Activated T-cell treated with anti-CD3 and anti-CD28 coated beads for 1 hour (primary cell): ENCODE measurements at places on chromosomes 13 and 19.

- no peak for DNase-seq
Observed at GRCh38 chr19:58037927-58038687, 4.3 kb downstream of the ZSCAN1 start.

GRCh38 chr13:40230833-40231266, 435.6 kb downstream of the FOXO1 start:
- no peak for DNase-seq

DNA sequence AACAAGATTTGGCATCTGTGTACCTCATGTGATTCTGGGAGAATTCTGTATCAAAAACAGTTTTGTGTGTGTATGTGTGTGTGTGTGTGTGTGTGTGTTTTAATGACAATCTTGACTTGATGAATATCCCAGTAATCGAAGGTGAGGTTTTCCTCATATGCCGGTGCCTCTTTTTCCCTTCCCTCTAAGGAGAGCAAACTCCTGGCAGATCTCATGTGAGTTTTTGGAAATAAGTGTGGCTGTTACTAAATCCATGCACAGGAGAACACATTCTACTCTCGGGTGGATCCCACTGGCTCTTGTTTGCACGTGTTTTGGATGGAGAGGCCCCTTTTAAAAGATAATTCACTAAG, 29.0 kb upstream of the CEBPG start:
- DNase-seq = no peak

- DNase-seq = no peak
Observed at GRCh38 chr13:44519642-44520041, 56.5 kb downstream of the TSC22D1 start.

DNA sequence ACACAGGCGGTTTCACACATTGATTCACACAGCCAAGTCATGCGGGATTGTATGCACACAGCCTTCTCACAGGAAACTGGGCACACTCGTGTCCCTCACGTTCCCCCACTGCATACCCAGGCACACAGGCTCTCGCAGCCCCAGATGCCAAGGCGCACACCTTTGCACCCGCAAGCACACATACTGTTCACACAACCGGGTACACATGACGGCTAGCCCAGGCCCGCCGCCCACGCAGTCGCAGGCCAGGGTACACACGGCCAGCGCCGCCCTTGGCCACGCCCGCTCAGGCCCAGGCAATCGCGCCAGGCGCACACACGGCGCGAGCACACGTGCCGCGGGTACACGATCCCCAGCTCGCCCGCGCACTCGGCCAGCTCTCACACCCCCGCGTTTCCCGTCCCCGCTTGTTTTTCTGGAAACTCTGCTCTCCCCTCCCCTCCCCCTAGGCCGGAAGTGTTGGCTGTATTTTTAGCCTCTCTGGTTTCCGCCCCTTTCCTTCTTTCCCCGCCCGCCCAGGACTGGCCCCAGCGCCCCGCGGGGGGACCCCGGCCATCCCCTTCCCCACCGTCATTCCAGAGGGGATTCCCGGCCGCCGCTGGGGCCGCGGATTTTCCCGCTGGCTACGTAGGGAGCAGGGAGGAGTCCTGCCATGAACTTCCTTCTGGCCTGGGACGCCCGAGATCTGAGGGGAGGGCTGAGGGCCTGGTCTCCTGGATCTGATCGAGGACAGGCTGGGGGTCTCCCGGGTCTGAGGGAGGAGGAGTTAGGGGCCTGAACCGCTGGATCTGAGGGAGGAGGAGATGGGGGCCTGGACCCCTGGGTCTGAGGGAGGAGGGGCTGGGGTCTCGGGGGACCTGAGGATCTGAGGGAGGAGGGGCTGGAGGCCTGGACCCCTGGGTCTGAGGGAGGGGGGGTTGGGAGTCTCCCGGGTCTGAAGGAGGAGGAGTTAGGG, 4.0 kb upstream of the ZFP36 start:
- DNase-seq = peak; percentile 85

- no peak for DNase-seq
Observed at GRCh38 chr13:73833325-73834070, 300.7 kb downstream of the KLF12 start.

DNA sequence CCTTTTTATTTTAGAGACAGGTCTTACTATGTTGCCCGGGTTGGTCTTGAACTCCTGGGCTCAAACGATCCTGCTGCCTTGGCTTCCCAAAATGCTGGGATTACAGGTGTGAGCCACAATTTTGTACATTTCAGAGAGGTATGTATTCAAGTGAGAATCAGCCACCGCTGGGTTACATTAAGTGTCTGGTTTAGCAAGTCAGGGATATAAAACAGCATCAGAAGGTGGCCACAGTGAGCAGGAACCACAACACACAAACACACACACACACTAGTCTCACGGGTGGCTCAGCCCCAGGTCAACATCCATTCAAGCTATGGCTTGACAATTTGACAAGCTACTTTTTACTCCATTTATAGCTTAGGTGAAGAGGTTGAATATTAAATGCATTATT, 20.2 kb downstream of the KLK5 start:
- DNase-seq = no peak

- DNase-seq = no peak
Observed at GRCh38 chr13:67175836-67176459, 54.2 kb downstream of the PCDH9 start.

DNA sequence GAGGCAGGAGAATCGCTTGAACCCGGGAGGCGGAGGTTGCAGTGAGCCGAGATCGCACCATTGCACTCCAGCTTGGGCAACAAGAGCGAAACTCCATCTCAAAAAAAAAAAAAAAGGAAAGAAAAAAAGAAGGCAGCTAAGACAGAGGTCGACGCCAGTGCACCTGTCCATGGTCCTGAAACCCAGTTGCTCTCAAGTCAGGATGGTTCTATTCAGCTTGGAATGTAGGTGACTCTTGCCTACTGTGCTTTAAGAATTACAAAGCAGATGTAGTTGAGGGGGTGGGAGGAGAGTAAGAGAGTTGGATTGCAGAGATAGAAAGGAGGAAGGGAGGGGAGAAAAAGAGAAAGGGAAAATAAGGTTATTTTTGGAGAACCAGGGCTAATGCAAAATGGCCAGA, 18.7 kb downstream of the CACNG7 start:
- peak; percentile 19 for DNase-seq

GRCh38 chr19:17948931-17949930, 16.4 kb downstream of the CCDC124 start:
- no peak for DNase-seq

- no peak for DNase-seq
Observed at GRCh38 chr13:45048890-45049407, 59.6 kb downstream of the GPALPP1 start.

DNA sequence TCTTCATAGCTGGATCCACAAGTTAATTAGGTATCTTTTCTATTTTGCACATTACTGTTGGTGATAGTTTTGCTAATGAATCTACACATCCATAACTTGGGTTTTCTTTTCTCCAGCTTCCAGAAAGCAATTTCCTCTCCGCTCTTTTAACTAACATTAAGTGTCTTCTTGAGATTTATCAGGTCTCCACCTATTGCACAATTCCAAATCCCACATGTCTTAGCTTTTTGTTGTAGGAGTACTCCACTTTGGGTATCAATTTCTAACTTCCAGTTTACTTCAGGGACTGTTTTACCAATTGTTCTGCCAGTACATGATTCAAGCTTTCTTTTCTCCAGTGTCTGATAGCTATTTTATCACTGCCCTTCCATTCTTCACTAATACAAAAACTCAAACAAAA, 129.6 kb downstream of the OLFM4 start:
- DNase-seq = no peak

DNA sequence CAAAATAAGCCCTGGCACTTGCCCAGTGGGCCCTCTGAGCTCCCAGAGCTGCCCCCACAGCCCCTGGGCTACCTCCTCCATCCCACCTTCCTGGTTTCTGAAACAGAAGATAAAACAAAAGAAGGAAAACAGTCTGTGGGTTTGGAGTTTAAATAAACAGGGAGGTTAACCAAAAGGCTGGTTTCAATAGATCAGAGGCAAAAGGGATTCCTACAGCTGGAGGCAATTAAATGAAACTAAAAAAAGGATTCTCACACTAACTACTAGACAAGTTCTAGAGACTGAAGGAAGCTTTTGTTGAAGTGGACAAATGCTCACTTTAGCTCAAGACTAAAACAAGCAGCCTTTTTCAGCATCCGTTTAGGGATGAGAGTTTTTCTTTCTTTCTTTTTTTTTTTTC, 569.8 kb downstream of the FGF9 start:
- no peak for DNase-seq

- no peak for DNase-seq
Observed at GRCh38 chr13:76829572-76830327, 56.5 kb downstream of the KCTD12 start.

GRCh38 chr19:56367829-56368711, 25.3 kb downstream of the ZNF582 start:
- DNase-seq = peak; percentile 63

GRCh38 chr13:34076943-34077703, 259.2 kb downstream of the RFC3 start:
- DNase-seq = no peak

GRCh38 chr19:2014731-2015607, 545 bp downstream of the BTBD2 start:
- DNase-seq = no peak

DNA sequence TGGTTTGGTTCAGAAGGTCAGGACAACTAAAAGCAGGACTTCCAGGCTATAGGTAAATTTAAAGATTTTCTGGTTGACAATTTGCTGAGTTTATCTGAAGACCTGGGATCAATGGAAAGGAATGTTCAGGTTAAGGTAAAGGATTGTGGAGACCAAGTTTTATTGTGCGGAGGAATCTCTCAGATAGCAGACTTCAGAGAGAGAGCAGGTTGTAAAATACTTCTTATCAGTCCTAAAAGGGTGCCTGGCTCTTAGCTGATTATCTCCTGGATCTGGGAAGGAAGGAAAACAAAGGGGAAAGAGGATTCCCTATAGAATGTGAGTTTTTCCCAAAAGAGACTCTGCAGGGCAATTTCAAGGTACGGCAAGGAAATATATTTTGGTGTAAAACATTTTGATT, 851.5 kb downstream of the DACH1 start:
- no peak for DNase-seq

DNA sequence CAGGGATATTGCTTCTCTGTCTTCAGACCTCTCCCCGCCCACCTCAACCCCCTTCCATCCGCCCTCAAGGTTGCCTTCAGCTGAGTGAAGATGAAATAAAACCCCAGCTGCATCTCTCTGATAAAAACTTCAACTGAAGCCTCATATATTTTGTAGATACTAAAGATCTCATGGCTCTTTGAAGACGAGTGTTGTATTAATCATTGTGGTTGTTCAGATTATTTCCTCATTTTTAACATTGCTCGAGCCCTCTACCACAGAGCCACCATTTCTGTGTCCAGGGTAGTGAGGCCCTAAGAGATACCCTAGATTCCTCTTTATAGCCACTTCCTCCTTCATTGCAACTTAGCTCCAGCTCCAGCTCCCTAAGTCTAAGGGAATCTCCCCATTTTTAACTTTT, 312.8 kb upstream of the ZNF507 start:
- DNase-seq = no peak

GRCh38 chr19:30473334-30473867, 101.2 kb downstream of the ZNF536 start:
- no peak for DNase-seq

DNA sequence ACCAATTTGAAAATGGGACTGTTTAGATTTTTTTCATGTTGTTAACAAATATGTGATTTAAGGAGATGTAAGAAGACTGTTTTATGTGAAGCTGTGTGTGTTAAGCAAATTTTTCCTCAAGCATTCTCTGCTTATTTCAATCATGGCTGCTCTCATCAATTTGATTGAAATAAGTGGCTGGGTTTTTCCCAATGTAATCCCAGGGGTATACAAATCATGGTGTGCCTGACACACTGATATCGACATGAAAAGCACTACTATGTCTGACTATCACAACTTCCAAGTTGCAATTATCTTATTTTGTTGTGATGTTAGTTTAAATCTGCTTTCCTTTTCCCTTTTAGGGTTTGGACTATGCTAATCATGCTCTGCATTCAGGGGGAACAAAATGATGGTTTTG, 283.7 kb downstream of the HS6ST3 start:
- DNase-seq = no peak

- DNase-seq = no peak
Observed at GRCh38 chr13:44040818-44041100, 161.1 kb downstream of the LACC1 start.

DNA sequence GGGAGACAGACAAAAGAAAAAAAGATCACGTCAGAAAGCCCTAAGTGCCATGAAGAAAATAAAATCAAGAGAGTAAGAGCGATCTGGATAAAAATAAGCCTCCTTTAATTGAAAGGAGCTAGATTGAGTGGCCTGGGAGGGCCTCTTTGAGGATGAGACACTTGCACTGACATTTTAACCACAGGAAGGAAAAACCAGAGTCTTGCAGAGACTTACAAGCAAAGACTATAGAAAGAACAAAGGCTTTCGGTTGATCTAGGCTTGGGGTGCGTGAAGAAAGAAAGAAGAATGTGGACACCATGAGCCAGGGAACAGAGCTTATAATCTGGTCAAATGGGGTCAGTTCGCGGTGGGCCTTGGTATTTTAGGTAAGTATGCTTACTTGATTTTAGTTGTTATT, 342.7 kb downstream of the COG6 start:
- DNase-seq = no peak

DNA sequence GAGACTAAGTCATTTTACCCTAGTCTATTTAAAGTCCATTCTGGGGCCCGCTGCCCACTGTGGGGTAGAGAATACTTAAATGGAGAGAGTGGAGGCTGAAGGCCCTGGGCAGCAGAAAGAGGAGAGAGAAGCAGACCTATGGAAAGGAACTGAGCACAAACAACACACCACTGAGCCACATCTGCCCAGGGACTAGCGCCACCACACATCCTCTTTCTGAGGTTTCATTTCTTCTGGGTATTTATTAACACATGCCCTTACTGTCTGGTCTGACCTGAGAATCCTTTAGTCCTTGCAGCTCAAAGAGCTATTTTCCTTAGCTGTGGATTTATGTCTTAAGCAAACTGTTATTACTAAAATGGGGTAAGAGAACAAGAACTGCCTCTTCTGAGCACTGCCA, 154.0 kb downstream of the NALCN start:
- DNase-seq = no peak

DNA sequence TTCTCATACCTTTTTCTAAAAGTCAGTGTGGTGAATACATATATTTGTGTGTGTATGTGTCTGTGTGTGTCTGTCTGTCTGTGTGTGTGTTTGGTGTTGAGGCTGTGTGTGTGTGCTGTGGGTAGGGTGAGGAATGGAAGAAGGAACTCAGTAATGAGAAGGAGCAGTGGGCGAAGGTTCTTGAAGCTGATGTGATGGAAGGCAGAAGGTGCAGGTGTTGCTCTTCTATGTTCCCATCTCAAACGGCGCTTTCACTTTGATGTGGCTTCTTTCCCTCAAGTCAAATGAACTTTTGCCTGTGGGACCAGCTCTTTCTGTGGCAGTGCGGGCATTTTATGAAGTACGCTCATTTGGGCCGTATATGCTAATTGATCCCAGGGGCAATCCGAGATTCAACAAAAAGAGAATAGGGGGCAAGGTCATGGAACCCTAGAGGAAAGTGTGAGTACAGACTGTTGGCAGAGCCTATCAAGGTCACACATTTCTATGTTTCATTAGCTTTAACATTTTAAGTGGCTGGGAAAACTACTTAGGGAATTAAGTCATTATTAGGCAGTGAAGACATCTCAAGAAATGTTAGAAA, 15.2 kb downstream of the BIVM start:
- DNase-seq = no peak
